Lung (tissue), 17 donors: ENCODE measurements at places on chromosomes 6 and 20. TPM values are rescaled to one million over a fixed set of nuclear protein-coding genes. Genes with fewer than 3 reads are reported as not detected.

DNA sequence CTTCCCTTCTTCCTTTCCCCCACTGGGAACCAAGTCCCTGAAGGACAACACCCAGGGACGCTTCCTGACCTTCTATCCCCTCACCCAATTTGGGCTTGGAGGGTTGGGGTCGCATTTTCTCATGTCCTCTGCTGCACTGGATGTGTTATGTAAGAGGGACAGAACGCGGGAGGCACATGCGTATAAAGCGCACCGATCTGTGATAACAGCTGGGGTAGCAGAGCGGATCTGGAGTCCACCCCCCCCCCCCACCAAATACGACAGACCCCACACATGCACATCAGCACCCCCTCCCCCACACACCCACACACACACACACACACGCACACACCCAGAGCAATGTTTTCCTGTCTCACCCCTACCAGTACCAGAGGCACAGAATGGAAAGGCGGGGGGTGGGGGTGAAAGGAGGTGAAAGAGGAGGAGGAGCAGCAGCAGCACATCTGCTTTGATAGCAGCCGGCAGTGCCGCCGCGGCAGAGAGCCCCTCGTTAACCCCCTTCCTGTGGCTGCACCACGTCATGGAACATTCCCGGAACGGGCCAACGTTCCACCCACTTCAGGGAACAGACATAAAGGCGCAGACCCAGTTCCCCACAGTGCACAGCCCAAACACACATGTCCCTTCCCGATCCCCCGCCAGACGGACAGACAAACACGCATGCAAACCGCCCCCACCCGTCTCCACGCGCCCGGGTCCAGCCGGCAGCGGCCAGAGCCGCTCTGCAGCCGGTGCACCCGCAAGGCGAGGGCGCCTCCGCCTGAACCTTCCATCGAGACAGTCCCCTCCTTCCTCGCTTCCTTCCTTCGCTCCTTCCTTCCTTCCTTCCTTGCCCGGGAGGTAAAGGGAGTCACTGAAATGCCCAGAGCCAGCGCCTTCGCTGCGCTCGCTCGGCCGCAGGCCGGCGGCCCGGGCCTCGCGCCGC lies 590 bp downstream of the HIVEP2 start:
- DNase-seq, result peak; percentile 95

DNA sequence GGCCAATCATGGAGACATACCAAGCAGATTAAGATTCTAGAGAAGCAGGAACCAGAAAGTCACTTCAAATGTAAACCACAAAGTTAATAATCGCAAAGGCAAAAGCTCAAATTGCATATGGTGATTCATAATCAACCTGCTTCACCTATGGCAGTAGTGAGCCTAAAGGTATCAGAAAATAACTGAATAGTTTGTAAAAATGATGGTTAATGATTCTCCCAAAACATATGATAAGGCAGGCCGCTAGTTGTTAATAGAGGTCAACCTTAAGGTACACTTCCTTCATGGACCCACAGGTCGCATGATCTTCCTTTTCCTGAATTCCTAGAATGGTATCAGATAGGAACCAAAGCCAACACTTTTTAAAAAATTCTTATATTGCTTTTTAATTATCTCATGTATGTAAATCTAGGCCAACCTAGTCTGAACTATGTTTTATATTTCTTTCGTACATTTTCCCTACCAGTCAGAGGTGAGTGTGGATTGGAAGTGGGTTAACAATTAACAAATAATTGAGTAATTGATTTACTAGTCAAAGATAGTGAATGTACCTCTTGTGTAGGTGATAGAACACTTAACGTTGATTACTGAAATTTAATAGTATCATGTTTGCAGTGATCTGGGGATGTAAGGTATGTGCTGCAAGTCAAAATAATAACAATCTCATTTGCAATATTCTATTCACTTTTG lies 16.4 kb downstream of the TAAR2 start:
- DNase-seq, result no peak

GRCh38 chr20:35279040-35279439 lies 1.1 kb upstream of the MMP24OS start:
- no peak for DNase-seq

DNA sequence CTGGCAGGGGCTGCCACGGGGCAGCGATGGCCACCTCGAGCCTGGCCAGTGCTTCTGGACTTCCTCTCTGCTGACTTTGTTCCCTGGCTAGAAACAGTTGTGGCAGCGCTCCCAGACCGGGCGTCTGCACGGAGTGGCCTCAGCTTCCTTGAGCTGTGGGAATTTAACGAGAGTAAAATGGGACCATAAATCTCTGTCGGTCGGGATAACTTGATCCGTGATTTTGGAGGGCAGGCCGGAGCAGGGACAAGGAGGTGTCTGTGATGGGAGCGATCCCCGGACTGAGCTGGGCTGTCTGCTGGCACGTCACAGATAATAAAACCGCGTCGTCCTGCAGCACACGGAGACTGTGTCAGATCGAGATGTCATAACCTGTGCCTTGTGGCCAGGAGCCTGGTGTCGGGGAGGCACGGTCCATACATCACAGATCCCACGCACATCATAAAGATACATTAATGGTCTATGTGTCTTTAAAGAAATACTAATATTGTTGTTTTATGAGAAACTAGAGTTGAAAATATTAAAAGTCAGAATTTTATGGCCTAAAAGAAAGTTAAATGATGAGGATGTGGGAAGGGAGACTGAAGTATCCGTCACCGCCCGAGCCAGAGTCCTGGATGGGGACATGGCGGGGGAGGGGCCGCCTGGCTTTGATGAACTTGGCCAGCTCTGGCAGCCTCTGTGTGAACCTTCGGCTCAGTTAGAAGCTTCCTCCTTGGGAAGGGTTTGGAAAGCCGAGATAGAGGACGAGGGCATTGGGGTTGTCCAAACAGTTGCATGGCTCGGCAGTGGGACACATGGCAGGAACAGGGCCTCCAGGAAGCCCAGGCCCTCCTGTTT lies 6.5 kb upstream of the RBBP8NL start:
- DNase-seq, result peak; percentile 93

DNA sequence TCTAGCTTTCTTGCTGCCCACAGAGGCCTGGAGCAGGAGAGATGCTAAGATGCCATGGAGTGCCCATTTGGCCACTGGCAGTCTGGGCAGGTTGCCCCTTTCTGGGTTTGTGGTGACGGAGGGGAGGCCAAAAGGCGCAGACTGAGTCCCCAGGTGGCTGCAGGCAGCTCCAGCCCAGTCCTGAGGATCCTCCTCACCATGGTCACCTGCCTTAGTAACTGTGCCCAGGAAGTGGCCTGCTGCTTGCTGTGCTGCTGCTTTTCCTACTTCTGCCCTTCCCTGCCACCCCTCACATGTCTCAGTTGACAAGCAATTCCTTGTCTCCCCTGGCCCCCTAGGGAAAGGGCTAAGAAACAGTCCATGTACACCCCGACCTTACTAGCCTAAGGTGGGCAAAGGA lies 35.3 kb upstream of the KIFC1 start:
- no peak for DNase-seq

GRCh38 chr6:56891754-56892153 lies 63.2 kb upstream of the BEND6 start:
- no peak for DNase-seq

GRCh38 chr20:1108437-1108920 lies 9.9 kb upstream of the PSMF1 start:
- DNase-seq, result peak; percentile 48

DNA sequence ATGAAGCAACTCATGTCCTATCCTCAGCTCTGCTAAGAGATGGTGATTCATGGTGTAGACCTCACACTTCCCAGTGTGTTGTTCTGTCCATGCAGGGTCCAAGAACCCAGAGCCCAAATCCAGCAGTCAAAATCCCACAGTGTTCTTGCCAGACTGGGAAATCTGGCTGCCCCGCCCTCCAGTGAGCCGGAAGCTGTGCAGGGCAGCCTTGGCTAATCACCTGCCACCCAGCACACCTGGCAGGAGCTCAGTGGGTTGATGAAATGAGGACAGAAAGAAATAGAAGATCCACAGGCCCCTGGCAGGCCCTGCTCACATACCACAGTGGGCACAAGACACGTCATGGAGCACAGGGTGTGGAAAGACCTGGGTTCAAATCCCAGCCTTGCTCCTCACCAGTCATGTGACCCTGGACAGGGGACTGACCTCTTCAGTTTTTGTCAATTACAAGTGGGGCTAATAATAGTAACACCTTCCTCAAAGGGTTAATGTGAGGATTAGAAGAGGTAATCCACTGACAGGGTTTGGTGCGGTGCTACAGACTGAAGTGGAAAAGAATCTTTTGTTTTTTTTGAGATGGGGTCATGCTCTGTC lies 13.6 kb upstream of the GUCA1A start:
- no peak for DNase-seq

DNA sequence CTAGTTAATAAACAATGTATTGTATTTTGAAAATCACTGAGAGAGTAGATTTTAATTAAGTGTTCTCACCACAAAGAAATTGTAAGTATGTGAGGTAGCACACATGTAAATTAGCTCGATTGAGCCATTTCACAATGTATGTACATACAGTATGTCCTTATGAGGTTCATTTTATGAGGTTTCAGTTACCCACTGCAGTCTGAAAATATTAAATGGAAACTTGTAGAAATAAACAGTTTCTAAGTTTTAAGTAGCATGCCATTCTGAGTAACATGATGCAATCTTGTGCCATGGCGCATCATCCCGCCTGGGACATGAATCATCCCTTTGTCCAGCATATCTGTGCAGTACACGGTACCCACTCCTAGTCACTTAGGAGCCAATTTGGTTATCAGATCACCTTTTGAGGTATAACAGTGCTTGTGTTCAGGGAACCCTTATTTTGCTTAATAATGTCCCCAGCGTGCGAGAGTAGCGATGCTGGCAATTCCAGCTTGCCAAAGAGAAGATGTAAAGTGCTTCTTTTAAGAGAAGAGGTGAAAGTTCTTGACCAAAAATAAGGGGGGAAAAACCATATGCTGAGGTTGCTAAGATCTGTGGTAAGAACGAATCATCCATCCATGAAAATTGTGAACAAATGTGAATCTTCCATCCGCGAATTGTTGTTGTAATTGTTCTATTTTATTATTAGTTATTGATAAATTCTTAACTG lies 64.7 kb downstream of the KCNS1 start:
- DNase-seq, result no peak

- no peak for DNase-seq
Observed at GRCh38 chr6:4345543-4345942, 210.2 kb upstream of the ECI2 start.

Gene MTFR2
- 0.65 TPM for total RNA-seq

Gene MICA
- total RNA-seq, result 48.2 TPM

Gene EEF1E1
- 15.2 TPM for total RNA-seq

Gene PHACTR2
- 75.6 TPM for total RNA-seq

Gene DZANK1
- 7.6 TPM for total RNA-seq

Gene HTR1E
- total RNA-seq, result not detected

Gene NKX2-2
- not detected for total RNA-seq

Gene EFCAB8
- 0.57 TPM for total RNA-seq

Gene MAP3K5
- total RNA-seq, result 28.3 TPM

Gene C20orf202
- 0.37 TPM for total RNA-seq
